ENCODE measurements at places on chromosomes 2 and 18.

DNA sequence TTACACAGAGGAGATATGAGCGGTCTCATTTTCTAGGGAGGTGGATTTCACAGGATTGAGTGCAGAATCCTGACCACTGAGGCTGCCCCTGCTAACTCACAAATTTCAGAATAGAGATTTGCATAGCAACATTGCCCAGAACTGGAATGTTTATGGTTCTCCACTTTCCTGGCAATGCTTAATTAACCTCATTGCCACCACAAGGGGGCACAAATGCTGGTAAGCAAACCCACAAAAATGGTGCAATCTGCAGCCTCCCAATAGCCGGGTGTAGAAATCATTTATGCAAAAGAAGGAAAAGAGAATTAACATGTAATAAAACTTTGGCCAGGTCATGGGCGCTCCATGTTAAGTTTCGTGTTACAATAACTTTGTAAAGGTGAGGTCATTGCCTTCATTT, 112.4 kb downstream of the CYRIA start:
- no peak for DNase-seq

DNA sequence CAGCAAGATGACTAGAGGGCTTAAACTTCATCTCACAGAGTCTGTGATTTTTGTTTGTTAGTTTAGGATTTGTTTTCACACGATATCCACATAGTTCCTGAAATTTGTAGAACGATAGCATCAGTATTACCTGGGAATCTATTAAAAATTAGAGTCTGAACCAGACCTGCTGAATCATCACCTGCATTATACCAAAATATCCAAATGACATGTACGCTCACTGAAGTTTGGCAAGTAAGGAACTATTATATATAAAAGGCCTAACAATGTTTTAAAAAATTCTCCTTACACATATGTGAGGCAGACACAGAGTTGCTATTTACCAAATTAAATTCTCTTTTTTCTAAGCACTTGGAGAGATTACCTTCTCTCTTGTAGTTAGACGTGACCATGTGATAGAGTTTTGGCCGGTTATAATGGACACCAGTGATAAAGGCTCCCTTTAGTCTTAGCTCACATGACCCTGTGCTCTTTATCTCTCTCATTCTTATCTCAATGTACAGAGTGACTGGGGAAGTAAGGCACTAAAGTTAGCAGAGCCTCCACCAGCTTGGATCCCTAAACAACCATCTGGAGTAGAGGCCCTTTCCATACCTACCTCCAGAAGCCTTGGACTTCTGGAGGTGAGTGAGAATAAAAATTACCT, 363.1 kb downstream of the DSC3 start:
- no peak for DNase-seq

GRCh38 chr18:62011416-62011815, 118.6 kb upstream of the RNF152 start:
- DNase-seq: no peak

DNA sequence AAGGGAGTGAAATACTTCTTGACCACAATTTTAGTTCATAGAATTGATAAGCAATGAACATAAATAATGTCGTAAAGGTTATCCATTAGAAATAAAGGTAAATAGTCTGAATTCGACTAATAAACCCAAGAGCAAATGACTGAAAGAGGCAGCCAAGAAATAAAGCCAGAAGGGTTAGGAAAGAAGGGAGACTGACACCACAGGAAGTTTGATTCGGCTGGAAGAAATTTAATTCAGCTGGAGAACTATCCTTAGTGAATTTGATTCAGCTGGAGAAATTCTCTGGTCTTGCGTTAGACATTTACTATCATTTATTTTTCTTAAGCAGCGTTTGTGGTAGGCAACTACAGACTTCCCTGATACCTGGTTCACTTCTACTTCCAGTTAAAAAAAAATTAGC, 429.6 kb downstream of the PID1 start:
- no peak for DNase-seq

- no peak for DNase-seq
These were observed 7.7 kb downstream of the FBXO15 start for GRCh38 chr18:74139888-74140287.

- DNase-seq: no peak
These were observed 52.2 kb upstream of the GALNT13 start for GRCh38 chr2:153819501-153819900.

- DNase-seq: no peak
These were observed 39.8 kb upstream of the TMEM247 start for GRCh38 chr2:46439582-46439981.

DNA sequence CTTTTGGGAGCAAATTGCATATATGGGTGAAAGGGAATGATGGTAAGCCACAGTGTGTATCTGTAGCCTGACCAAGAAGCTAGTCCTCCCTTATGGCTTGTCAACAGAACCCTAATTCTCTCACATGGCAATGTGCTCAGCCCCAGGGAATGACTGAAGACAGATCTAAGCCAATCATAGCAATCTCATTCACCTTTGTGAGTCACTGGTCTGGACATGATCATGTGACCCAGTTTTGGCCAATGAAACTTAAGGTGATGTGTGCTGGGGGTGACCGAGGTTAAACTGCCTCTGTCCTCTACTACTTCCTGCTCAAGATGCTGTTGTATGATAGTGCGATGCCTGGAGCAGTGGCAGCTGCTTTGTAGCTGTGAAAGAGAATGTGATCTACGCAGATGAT, 491.2 kb upstream of the HS6ST1 start:
- DNase-seq: no peak

- no peak for DNase-seq
These were observed 1251.6 kb upstream of the ZEB2 start for GRCh38 chr2:145771525-145771924.

GRCh38 chr2:142290931-142291330, 160.1 kb upstream of the LRP1B start:
- no peak for DNase-seq

DNA sequence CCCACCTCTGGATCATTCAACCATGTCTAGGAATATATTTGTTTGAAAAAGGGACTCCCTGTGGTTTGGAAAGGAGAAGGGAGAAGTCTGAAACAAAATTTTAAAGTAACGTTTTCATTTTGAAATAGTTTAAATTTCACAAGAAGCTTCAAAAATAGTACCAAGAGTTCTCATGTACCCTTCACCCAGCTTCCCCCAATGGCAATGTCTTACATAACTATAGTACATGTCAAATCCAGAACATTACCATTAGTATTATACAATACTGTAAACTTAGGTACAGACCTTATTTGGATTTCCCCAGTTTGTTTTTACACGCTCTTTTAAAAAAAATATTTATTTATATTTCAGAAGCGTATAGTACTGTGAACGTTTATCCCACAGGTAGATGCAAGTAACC, 4.0 kb upstream of the LYG2 start:
- DNase-seq: no peak

DNA sequence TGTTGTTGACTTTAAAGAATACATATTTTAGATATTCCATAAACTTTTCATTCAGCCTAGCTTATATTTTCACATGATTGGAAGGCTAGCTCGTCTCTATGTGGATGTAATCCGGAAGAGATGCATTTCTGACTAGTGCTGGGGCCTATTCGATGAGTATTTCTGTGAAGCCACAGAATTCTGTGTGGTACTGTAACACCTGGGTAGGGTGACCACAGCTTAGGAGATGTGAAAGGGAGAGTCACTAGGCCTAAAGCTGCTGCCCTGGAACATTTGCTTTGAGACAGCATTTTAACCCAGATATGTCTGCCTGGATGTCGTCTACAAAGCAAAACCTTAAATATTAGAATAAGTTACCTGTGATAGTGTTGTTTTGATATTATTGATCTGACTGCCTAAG, 83.5 kb downstream of the ZNF236 start:
- no peak for DNase-seq

DNA sequence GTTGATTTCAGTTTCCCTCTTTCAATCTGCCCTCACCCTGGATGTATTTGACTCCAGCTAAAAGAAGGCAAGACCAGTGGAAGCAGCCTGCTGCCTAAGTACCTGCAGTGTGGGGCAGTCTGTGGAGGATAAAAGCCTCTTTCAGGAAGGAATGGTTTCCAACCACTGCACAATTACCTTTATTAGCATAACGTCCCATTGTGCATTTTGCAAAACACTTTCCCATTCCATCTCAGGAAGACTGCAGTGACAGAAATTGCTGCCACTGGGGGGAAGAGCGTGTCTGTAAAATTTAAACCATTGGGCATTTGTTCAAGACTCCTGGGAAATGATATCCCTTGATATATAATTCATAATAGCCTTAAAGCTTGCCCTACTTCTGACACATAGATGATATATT, 26.2 kb downstream of the CYRIA start:
- no peak for DNase-seq

GRCh38 chr2:67130531-67131256, 266.4 kb upstream of the ETAA1 start:
- no peak for DNase-seq

- no peak for DNase-seq
These were observed 34.5 kb upstream of the FOSL2 start for GRCh38 chr2:28357948-28358667.

- DNase-seq: no peak
These were observed 12.3 kb upstream of the KCNJ3 start for GRCh38 chr2:154686162-154686561.

DNA sequence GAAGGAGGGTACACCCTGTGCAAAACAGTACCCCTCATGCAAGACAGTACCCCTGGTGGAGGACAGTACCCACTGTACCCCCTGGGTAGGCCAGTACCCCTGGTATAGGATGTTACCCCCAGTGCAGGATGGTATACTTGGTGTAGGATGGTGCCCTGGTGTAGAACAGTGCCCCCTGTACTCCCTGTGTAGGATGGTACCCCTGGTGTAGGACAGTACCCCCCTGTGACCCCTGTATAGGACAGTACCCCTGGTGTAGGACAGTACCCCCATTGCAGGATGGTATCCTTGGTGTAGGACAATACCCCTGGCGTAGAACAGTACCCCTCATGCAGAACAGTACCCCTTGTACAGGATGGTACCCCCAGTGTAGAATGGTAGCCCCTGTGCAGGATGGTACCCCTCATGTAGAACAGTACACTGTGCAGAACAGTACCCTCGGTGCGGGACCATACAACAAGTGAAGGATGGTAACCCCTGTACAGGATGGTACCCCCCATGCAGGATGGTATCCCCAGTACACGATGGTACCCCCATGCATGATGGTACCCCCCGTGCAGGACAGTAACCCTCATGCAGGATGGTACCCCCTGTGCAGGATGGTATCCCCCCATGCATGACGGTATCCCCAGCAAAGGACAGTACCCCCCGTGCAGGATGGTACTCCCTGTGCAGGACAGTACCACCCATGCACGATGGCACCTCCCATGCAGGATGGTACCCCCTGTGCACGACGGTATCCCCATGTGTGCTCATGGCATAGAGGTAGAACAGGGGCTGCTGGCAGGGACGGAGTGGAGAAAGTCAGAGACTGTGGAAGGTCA, 248.0 kb downstream of the DCDC2C start:
- no peak for DNase-seq

- DNase-seq: no peak
These were observed 334.0 kb upstream of the GCFC2 start for GRCh38 chr2:76044701-76045100.

GRCh38 chr2:222398446-222398885, 25.9 kb upstream of the SGPP2 start:
- DNase-seq: no peak

DNA sequence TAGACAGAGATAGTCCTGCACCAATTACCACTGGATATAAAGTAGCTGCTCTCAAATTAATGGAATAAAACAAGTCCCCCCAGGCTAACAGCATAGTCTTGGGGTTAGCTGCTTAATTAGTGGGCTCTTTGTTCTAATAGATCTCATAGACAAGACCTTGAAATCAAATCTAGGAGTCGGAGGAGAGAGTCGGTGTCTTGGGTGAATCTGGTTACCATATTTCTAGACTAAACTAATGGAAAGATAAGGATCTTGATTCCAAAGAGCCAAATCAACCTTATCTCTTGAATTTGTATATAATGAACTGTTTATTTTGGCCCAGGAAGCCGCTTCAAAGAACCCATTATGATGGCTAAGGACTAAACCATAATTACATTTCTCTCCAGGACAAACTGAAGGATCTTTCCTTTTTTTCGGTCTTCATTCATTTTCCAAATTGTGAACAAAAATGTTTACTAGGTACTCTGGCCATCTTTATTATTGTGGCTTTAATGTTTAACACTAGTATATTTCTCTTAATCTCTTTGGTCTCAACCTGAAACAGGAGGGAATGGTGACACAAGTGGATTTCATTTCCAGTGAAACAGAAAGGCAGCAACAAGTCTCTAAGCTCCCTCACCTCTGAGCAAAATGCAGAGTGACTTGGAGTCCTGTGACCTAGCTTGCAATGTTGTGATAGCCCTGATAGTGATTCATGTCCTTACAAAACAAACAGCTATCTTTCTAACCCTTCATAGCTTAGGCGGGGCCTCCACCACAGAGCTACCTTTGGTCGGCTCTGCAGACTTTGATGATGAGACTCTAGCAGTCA, 137.9 kb upstream of the PARD3B start:
- no peak for DNase-seq

DNA sequence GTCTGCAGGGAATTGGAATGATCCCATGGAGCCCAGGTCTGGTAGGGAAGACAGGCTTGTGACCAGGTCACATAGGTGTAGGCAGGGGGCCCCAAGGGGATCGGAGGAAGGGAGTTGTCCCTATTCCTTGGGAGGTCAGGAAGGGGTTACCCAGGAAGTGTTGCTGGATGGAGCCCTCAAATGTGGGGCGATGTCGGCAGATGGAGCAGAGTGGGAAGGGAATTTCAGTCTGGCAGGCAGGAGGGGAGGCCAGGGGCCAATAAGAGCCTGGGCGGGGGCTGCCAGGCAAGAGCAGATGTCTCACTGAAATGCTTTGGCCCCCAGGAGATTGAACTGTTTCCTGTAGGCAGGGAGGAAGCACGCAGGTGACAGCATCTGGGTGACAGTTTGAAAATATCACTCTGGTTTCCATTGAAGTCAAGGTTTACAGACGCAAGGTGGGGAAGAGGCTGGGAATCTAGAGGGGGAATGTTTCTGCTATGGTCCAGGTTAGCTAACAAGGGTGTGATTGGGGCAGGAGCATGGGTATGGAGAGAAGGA, 81.5 kb upstream of the SMAD2 start:
- no peak for DNase-seq

GRCh38 chr2:46325182-46325928, 28.1 kb downstream of the EPAS1 start:
- DNase-seq: no peak

- no peak for DNase-seq
These were observed 12.1 kb downstream of the NEURL3 start for GRCh38 chr2:96493072-96493471.

GRCh38 chr18:28365411-28365831, 188.5 kb upstream of the CDH2 start:
- DNase-seq: no peak

GRCh38 chr2:216666461-216667233, 28.7 kb downstream of the IGFBP5 start:
- DNase-seq: no peak

Measured in sigmoid colon (tissue), 7 donors.